ENCODE measurements at places on chromosomes 6 and 20. TPM values are rescaled to one million over a fixed set of nuclear protein-coding genes. Genes with fewer than 3 reads are reported as not detected.

DNA sequence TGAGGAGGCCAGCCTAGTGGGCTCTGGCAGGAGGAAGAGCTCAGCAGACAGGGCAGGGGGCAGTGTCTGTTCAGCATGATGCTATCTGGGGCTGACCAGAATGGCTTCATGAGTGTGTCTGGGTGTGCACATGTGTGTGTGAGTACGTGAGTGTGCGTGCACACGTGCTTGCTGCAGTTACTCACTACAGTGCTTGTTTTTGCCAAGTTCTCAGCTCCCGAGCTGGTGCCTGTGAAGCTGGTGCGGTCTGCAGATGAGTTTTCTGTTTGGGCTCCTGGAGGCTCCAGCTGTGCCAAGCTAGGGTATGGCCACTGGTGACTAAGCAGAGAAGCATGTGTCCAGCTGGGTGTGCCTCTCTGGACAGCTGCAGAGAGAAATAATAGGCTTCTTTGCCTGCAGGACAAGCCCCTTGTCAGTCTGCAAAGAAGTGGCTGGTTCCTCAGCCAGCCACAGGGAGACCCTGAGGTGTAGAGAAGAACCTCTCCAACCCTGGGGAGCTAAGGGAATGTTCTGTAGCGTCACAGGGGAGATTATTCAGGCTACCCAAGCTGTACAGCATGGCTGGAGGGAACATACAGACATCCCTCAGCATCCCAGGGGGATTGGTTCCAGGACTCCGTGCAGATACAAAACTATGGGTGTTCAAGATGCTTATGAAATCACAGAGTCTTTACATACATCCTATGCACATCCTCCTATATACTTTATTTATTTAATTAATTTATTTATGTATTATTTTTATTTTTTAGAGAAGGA lies 40.2 kb upstream of the FAM50B start:
- no peak for DNase-seq

SLCO4A1 gene
- 1.7 TPM for total RNA-seq

EYA4 gene
- not detected for total RNA-seq

SLC16A10 gene
- 14.9 TPM for total RNA-seq

DNA sequence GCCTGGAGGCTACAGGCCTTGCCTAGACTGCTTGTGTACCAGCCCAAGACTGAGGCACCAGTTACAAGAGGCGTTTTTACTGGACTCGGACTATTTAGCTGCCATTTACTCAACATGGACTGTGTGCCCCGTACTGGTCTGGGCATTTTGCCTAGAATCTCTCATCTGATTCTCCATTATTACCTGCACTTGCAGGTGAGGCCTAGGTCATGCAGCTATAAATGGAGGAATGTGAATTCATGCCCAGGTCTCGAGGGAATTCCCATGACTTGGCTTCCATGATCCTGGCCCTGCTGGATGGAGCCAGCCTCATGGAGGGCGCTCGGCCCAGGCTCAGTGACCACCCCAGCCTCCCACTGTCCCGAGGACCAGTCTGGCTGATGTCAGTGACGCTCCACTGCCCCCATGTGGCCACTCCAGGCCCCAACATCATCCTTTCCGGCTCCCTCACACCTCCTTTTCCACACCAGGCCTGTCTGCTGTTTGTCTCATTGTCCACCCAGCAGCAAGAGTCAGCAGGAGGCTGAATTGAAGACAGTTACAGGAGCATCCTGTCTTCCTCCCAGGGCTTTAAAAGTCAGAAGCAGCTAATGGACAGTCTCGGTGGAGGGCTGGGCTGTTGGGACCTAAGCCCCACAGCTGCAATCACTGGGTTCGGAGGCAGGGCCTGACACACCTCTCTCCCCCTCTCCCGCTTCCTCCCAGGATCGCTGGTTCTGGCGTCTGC lies 8.7 kb downstream of the MMP24OS start:
- DNase-seq = peak; percentile 78

DNA sequence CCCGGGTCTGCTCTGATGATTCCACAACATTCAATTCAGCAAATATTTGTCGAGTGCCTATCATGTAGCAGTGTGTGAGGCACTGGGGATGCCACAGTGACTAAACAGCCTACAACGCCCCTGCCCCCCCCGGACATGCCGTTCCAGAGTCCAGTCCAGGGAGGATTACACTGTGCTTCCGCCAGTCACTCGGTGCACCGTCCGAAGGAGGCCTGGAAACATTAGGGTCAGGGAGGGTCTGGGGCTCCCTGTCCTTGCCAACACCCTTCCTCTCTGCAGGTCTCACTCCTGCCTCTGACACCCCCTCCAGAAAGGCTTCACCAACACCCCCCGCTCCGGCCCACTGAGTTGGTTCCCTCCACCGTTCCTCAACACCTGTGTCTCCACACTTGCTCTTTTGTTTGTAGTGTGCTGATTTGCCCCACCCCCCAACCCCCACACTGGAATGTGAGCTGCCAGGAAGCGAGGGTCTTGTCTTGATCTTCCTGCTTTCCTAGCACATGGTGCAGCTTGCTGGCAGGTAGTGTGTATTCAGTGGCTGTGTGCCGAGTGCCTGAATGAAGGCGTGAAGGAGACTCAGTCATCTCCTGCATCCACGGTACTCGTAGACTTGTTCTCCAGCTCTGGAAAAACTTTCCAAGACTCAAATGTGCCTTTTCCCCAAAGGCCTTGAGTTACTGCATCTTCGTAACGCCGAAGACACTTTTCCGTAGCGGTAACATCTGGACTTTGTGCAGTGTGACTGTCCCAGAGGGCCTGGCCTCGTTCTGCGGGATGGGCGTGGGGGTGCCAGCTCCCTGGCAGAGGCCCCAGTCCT lies 150.4 kb downstream of the ZDHHC14 start:
- DNase-seq = peak; percentile 95

- DNase-seq = no peak
Observed at GRCh38 chr6:135230711-135231468, 49.8 kb downstream of the MYB start.

- no peak for DNase-seq
Observed at GRCh38 chr6:32252331-32253009, 28.6 kb upstream of the NOTCH4 start.

SPEF1 gene
- 0.10 TPM for total RNA-seq

GRCh38 chr6:36380166-36380565 lies 7.3 kb downstream of the ETV7 start:
- DNase-seq = no peak

SGK2 gene
- total RNA-seq = 81.1 TPM

All from left lobe of liver (tissue), 2 donors.